ENCODE measurements at places on chromosomes 11 and 22. TPM values are rescaled to one million over a fixed set of nuclear protein-coding genes. Genes with fewer than 3 reads are reported as not detected.

DNA sequence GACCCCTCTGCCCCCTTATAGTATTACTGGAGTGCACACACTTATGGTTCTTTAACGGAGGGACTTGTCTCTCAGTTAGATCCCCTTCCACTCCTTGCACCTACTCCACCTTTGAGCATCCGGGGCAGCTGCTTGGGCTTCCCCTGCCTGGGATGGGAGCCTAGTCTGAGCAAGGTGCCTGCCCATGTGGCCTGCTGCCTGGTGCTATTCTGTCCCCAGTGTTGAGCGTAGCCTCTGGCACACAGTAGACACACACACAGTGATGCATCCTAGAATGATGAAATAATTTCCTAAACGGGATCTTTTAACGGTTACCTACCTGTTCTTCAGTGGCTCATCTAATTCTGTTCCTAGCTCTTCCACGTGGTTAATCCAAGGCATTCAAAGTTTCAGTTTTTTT lies 22.4 kb downstream of the PPFIA1 start:
- no peak for DNase-seq

Gene TIMP3
- total RNA-seq, result 560 TPM

DNA sequence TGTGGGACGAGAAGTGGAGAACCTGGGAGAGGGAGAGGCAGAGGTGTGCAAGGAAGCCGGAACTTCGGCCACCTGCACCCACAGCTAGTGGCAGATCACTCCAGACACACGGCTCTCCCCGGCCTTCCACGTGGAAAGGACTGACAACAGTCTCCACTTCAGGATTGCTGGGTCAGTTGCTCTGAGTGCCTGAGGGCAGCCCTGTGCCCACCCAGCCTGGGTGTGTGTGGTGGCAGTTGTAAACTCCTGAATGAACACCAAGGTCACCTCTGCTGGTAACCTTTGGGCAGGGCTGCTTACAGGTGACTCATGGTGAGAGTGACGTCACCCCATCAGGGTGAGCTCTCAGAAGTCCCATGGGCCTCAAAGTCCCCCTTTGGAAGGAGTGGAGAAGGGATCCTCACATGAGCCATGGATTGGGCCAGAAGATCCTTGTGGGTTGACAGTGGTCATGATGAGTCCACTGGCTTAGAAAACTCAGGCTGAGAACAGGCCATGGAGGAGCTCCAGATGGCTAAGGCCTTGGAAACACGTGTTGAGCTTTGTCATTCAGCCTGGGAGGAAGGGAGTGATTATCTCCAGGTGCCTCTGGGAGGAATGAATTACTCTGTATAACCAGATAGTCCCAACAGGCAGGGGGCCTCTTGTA lies 71.3 kb downstream of the BCR start:
- DNase-seq, result no peak

DNA sequence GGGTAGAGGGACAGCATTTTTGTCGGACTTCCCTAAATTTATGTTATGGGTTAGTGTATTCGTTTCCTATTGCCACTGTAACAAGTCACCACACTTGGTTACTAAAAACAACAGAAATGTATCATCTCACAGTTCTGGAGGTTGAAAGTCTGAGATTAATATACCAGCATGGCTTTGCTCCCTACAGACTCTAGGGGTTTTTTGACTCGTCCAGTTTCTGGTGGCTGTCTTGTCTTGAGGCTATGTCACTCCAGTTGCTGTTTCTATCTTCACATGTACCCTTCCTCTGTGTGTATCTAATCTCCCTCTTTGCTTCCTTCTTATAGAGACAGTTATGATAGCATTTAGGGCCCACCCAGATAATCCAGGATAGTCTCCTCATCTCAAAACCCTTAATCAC lies 9.1 kb upstream of the CCDC179 start:
- no peak for DNase-seq

Gene PDXP
- total RNA-seq, result 10.0 TPM

Gene CSRP3
- not detected for total RNA-seq

Gene DCDC1
- total RNA-seq, result 1.2 TPM

GRCh38 chr11:19790831-19791552 lies 78.4 kb downstream of the NAV2 start:
- no peak for DNase-seq

GRCh38 chr11:31045335-31045734 lies 324.2 kb downstream of the DCDC1 start:
- DNase-seq, result no peak

DNA sequence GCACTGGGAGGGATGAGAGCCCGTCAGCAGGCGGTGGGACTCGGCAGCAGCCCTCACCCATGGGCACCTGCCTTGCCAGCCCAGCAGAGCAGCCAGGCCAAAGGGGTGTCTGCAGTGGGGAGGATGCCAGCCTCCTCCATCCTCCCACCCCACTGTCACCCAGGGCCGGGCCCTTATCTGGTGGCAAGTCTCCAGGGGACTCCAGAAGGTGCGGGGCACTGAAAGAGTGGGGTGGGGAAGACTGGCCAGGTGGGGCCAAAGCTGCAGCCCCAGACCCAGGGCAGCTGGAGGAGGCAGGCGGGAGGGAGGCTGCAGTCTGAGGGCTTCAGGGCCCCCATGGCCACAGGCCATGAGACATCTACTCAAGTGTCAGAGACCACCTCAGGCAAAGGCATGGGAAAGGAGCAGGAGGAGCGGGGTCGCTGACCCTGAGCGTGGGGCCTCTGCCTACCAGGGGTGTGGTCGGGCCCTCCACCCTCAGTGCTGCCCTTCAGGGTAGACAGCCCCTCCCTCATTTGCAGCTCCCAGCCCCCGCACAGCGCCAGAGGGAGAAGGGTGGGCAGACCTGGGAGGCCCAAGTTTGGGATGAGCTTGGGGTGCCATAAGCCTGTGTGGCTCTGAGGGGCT lies 3.5 kb downstream of the DGCR6L start:
- peak; percentile 58 for DNase-seq

- DNase-seq, result no peak
Measured at GRCh38 chr22:29331658-29332300, 16.3 kb upstream of the RASL10A start.

Gene TRIM49
- not detected for total RNA-seq

GRCh38 chr11:123069908-123070821 lies 8.2 kb upstream of the HSPA8 start:
- no peak for DNase-seq

DNA sequence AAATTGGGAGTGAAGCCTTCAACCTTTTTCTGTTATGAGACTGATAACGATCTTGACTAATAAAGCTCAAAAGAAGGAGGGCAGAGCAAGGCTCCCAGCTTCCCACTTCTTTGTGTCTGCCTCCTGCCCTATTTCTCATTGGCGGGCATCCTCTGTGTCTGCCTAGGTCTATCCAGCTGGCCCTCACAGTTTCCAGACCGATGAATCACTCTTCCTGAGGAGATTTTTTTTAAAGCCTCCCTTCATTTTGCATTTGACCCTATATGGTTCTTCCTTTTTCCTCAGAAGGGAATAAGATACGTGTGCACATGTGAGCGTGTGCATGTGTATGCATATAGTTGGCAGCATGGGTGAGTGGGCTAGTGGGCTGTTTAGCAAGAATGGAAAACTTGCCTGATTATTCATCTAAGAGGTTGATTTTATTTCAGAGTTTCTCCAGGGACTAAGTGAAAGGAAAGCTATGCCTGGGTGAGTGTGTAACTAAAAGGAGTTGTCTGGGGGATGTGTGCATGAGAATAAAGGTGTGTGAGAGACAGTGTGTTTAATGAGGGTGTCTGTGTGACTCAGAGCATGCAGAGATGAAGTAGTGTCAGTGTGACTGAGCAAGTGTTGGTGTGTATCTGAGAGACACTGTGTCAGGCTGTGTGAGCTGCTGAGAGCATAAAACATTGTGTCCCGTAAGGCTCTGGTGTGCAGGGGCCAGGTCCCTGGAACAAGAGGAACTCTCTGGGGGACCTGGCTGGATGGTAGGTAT lies 12.2 kb downstream of the PHLDB1 start:
- no peak for DNase-seq

GRCh38 chr11:95655536-95655935 lies 134.0 kb downstream of the FAM76B start:
- no peak for DNase-seq

DNA sequence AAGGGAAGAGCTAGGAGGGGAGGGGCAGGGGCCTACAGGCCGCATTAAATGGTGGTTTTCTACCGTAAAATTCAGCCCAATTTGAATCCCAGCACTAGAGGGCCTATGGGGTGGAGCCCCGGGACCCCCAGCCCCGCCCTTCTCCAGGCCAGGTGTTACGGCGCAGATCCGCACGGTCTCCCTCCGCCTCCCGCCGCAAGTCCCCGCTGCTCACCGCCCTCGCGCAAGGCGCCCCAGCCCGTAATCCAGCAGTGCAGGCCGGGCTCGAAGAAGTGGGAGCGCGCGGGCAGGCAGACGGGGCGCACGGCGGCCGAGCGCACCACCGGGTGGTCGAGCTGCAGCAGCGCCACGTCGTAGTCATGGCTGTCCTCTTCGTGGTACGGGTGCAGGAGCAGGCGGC lies 17.3 kb downstream of the KCTD17 start:
- DNase-seq, result no peak

Data from sciatic nerve (tissue), 2 donors.